LHCN-M2 (cell line): ENCODE measurements at places on chromosomes 5 and 9.

GRCh38 chr5:91937121-91937520 lies 554.0 kb upstream of the ARRDC3 start:
- DNase-seq, result peak; percentile 12

DNA sequence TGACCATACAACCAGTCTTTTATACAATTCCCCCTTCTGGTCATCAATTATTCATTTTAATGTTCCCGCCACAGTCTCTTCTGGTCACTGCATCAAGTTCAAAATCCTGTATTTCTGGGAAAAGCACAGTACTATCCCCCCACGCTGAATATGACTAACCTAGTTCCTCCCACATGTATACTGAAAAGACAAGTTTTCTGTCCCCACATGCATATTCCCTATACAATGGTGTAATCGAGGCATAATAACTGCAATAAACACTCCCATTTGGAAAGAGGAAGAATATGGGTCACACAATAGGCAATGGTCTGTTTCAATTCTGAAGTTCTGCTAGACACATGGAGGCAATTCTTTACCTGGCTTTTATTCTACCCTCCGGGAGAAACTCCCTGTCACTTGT lies 344.9 kb downstream of the EFNA5 start:
- no peak for DNase-seq

- no peak for DNase-seq
Observed at GRCh38 chr9:90960941-90961340, 159.3 kb downstream of the SYK start.

GRCh38 chr5:132692632-132692967 lies 18.8 kb downstream of the IL4 start:
- DNase-seq, result no peak

GRCh38 chr9:1536522-1537170 lies 478.5 kb upstream of the SMARCA2 start:
- DNase-seq, result no peak

DNA sequence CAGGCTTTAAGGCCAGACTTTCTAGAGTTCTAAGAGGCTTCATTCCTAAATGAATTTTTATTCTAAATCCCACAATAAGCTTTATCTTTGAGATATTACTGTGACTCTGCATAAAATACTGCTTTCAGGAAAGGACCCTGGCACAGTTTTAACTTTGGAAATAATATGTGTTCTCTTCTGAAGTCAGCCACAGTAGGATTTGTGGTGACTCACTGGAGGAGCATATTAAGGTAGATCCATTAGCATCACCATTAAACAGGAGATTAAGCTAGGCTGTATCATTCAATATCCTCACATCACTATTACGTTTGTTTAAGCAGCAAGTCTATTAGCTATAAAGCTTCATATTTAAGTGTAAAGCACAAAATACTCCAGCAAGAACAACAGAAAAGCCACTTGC lies 186.1 kb upstream of the IZUMO3 start:
- no peak for DNase-seq

DNA sequence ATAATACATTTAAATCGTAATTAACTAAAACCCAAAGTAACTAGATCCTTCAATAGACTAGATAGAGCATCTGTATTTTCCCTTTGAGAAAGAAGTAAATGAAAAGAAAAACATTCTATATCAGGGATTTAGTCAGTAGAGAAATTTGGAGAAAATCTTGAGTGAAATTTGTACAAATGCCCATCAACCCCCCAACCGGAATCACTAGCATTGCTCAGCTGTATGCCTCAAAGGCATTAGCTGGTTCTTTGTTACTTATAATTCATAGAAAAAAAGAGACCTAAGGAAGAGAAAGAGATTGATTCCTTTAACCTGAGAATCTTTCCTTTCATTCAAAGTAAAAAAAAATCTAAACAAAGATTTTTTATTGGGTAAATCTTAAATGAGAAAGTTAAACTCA lies 659 bp downstream of the OMD start:
- DNase-seq, result no peak

DNA sequence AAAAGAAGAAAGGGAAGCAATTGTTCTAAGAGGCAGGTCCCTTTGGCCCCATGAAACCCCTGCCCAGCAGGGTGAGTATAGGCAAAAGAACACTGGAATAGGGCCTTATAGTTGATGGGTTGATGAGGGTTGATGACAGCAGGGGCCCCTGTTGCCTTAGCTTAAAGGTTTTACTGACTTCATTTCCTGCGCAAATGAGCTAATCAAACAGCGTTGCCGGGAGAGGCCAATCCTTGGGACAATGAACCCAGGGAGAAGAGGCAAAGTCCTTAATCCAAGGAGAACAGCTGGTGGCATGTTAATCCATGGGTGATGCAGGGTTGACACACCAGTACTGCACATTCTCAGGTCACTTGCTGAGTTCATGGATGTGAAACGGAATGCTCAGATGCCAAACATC lies 22.0 kb upstream of the EPB41L4B start:
- no peak for DNase-seq

DNA sequence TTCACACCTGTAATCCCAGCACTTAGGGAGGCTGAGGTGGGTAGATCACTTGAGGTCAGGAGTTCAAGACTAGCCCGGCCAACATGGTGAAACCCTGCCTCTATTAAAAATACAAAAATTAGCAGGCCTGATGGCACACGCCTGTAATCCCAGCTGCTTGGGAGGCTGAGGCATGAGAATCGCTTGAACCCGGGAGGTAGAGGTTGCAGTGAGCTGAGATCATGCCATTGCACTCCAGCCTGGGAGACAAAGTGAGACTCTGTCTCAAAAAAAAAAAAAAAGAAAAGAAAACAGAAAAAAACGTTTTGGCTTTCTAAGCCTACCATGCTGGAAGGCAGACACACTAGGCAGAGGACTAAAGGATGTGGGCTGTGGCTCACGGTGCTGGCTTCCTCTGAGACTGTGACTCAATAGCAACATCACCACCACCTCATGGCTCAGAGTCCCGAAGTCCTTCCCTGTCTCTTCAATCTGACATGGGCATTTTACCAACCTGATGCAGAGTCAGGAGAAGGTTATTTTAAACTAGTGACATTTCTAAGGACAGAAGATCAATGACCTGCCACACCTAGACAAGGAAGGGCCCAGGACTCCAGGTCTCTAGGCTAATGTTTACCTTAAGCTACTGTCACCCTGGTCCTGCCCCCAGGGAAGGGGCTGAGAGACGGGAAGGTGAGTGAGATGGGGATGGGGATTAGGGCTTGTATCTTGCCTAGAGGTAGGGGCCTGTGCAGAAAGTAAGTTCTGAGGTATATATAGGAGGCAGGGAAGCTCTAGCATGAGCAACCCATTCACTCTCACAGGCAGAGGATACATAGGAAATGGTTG lies 3.7 kb downstream of the ECSCR start:
- DNase-seq, result peak; percentile 81

DNA sequence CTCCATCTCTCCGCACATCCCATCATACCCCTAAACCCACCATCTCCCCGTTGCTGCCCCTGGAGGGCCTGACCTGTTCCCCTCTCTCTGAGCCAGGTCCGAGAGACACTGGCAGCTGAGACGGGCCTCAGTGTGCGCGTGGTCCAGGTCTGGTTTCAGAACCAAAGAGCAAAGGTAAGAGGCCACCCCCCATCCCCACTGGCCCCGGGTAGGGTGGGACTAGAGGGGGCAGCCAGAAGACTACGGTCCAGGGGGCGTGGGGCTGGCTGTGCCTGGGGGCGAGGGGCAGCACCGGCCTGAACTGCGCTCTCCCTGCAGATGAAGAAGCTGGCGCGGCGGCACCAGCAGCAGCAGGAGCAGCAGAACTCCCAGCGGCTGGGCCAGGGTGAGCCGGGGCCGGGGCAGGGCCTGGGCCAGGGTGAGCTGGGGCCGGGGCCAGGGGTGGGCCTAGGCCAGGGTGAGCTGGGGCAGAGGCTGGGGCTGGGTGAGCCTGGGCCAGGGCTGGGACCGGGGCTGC lies 79.8 kb downstream of the LMX1B start:
- no peak for DNase-seq

GRCh38 chr5:137758715-137759306 lies 4.6 kb upstream of the HNRNPA0 start:
- DNase-seq, result no peak

- DNase-seq, result no peak
Observed at GRCh38 chr9:89412541-89412940, 85.4 kb downstream of the SEMA4D start.

- DNase-seq, result no peak
Observed at GRCh38 chr5:72417333-72418062, 89.7 kb downstream of the ZNF366 start.

DNA sequence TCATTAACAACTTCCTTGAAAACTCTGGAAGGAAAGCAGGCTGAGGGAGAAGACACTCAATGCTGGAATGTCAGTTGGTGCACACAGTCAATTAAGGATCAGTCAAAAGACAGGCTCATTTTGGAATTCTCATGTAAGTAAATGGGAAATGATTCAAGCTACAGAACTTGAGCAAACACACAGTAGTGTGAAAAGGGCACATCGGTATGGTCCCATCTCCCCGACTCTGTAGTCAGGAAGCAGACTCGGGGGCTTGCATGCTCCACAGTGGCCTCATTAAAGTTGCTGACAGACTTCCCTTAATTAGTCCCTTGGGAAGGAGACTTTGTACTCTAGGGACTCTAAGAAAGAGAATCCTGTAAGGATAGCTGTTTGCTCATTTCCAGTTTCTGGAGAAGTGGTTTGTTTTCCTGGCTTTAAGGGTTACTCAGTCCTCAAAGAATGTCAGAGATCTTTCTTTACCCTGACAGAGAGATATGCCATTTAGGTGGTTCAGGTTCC lies 339.2 kb downstream of the ADAMTS6 start:
- peak; percentile 94 for DNase-seq

DNA sequence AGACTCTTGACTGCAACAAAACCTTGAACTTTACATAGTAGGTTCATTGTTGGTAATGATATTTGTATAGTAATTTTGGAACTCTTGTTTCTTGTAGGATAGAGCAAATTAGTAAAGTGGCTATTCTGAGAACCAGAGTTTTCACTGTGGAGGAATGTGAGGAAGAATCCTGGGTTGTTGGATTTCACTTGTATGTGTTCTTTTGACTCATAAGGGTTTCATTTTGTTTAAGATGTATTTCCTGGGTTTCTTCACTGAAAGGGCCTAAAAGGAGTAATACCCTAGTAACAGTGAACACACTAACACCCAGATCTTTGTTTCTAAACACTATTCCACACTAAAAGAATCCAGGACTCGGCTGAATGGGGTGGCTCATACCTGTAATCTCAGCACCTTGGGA lies 20.1 kb downstream of the TTC1 start:
- no peak for DNase-seq

DNA sequence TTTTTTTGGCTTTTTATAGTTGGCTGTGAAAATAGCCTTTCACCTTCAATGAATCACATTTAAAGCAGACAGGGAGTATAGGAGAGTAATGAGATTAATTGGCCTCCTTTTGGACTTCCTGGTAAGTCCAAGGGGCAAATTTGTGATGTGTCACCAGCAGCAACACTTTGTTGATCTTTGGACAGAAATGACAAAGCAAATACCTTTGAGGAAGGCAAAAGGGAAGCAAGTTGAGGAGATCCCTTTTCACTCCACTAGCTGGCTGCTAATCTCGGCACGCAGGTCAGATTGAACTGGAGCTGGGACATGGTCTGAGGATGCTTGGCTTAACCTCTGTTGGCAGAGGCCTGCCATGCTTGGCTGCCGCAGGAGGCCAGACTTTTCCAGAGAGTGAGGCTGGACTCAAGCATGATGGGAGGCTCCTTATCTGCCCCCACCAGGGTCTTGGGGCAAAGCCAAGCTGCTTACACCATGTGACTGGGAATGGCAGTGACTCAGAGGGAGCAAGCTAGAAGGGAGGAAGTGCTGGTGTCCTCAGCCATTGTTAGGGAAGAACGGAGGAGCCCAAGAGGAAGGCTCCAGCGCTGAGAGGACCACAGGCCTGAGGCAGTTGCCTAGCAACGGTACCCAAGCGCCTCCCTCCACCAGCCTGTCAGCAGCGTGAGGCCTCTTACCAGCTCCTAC lies 174.5 kb upstream of the MAP1B start:
- DNase-seq, result peak; percentile 38

- no peak for DNase-seq
Observed at GRCh38 chr5:84825606-84826005, 440.9 kb upstream of the EDIL3 start.

GRCh38 chr5:50856401-50857119 lies 190.1 kb downstream of the PARP8 start:
- DNase-seq, result no peak

GRCh38 chr9:94847486-94847885 lies 121.0 kb downstream of the AOPEP start:
- peak; percentile 94 for DNase-seq

DNA sequence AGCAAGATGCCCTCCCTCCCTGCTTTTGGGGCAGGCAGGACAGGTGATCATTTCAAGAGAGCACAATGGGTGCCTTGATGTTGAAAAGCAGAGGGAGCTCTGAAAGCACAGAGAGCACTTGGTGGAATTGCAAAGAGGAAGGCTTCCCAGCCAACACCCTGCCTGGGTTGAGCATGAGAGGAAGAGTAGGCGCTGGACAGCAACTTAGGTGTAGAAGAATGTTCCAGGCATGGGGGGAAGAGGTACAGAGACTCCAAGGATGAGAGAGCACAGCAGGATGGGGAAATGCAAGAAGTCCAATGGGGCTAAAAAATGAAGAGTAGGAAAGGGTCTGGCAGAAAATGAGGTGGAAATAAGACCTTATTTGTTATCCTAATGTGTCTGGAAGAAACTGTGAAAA lies 144.8 kb downstream of the TRIM36 start:
- no peak for DNase-seq

DNA sequence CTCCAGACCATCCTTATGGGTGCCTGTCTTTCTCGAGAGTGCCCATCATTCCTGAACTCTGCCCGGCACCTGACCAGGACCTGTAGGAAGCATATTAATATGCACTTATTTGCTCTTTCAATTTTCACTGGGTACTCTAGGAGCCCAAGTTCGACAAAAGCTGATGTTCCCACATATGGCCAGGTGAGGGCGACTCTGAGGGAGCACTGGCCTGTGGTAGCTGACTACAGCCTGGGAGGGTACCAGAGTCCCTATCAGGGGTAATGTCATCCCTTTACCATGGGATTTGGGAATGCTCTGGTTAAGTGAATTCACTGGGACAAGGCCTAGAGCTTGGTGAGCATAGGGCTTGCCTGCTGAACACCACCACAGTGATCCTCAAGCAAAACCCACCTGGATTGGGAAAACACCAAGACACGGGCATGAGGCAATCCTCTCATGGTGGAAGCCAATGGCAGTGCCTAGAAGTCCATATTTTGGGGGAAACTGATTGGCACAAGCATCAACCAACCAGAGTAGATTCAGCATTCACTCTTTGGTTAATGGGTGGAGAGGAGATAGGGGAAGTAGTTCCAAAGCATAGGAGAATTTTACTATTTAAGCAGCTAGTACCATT lies 112.2 kb downstream of the MTX3 start:
- DNase-seq, result no peak

DNA sequence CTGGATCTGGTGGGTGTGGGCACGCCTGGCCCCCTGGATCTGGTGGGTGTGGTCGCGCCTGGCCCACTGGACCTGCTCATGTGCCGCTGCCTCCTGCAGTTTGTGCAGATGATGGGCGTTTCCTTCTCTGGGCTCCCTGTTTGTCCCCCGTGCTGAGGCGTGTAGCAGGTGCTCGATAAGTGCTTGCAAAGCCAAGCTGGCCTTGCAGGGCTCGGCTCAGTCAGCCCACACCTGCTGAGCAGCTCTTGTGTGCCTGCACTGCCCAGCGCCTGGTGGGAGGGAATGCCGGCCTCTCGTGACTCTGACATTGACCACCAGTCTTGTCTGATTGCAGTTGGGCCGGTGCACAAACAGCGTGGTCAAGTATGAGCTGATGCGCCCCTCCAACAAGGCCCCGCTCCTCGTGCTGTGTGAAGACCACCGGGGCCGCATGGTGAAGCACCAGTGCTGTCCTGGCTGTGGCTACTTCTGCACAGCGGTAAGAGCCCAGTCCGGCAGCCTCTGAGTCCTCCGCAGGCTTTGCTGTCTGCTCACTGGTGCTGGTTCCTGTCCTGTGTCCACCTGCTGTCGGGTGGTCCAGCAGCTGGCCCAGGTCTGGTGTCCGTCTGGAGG lies 102.7 kb upstream of the CACNA1B start:
- DNase-seq, result no peak
